Activated naive CD8-positive, alpha-beta T cell treated with anti-CD3 and anti-CD28 coated beads, Interleukin-2, amount 50 U/mL, for 16 hours (primary cell): ENCODE measurements at places on chromosomes 7 and 10.

- DNase-seq, result no peak
These were observed 29.8 kb downstream of the FHIP2A start for GRCh38 chr10:114851336-114851735.

- DNase-seq, result no peak
These were observed 34.2 kb upstream of the GNA12 start for GRCh38 chr7:2878306-2878705.

DNA sequence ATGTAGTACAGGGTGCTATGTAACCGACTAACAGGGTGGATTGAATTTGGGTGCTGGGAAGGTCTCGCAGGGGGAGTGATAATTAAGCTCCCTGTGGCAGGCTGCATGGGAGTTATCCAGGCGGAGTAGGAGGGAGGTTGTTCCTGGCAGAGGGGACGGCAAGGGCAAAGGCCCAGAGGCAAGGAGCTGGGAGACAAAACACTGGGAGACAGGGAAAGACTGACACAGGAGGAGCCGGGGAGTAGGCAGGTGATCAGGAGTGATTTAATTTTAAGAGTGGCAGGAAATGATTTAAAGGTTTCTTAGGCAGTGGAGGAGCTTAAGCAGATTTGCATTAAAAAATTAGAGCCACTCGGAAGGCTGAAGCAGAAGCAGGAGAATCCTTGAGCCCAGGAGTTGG lies 40.7 kb upstream of the LEP start:
- no peak for DNase-seq

- no peak for DNase-seq
These were observed 33.0 kb downstream of the MINDY4 start for GRCh38 chr7:30804078-30804661.

DNA sequence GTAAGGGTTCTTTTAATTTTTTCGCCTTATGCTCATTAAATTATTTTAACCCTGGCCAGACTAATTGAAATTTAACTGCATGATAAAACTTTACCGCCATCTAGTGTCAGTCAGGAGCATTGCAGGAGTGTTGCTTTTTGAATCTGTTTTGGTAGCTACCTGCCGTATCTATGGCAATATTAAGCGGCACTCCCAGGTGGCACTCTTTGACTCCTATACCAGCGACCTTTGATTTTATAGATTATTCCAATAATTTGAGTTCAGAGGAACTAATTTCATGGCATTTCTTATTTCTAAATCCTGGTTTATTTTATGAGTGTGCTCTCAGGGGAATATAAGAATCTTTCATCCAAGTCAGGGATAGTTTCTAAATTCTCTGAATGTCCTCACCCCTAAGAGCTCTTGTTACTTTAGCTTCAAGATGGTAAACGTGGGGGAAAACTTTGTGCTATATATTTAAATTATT lies 198.9 kb downstream of the REEP3 start:
- no peak for DNase-seq

- no peak for DNase-seq
These were observed 31.0 kb upstream of the ETV1 start for GRCh38 chr7:14020339-14020900.
